Stimulated activated CD8-positive, alpha-beta memory T cell treated with anti-CD3 and anti-CD28 coated beads, Interleukin-4, amount 100 ng/mL, for 1 hour (primary cell): ENCODE measurements at places on chromosomes 5 and 9.

GRCh38 chr9:107177243-107177839 lies 105.7 kb upstream of the RAD23B start:
- no peak for DNase-seq

DNA sequence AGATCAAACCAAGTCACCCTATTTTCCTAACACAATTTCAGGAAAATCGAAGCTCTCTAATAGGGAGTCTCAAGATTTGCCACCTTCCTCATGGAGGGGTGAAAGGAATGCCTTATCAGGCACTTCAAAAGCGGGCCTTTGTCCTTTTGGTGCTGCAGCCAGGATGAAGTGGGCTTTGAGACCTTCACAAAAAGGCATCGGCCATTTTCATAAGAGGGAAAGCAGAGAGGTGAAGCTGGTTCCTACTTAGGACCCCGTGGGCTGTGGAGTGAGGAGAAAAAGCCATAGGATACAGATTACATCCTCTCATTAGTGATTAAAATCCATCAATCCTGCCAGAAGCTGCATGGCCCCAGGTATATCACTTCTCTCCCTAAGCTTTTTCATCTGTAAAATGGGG lies 859 bp downstream of the CDKN2AIPNL start:
- DNase-seq, result no peak

GRCh38 chr5:179439181-179439985 lies 94.1 kb upstream of the ADAMTS2 start:
- DNase-seq, result no peak

DNA sequence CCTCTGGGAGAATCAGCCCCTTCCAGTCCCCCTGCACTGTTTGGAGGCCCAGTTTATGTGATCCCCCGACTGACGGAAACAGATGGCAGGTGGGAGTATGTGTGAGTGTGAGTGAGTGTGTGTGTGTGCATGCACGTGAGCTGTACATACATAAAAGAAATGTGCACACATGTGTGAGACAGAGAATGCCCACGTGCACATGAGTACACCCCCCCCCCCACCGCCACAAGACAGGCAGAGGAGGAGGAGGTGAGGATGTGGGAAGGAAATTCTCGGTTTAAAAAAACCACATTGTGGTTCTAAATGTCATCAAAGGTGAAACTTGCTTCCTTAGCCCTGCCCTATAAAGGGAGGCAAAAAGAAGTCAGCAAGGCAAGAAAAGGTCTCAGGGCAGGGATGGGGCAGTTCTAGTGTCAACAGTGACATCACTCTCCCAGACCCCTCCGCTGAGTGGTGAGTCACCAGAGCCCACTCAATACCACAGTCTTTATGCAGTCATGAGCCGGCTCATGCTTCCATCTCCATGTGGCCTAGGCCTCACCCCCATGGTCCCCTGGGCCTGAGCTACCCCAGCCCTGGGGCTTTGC lies 79.2 kb upstream of the HSPA9 start:
- DNase-seq, result peak; percentile 31

GRCh38 chr5:145587710-145588109 lies 247.4 kb downstream of the PRELID2 start:
- DNase-seq, result no peak

GRCh38 chr9:24731754-24732153 lies 186.1 kb upstream of the IZUMO3 start:
- no peak for DNase-seq

GRCh38 chr5:148794729-148795561 lies 31.5 kb upstream of the ADRB2 start:
- no peak for DNase-seq

DNA sequence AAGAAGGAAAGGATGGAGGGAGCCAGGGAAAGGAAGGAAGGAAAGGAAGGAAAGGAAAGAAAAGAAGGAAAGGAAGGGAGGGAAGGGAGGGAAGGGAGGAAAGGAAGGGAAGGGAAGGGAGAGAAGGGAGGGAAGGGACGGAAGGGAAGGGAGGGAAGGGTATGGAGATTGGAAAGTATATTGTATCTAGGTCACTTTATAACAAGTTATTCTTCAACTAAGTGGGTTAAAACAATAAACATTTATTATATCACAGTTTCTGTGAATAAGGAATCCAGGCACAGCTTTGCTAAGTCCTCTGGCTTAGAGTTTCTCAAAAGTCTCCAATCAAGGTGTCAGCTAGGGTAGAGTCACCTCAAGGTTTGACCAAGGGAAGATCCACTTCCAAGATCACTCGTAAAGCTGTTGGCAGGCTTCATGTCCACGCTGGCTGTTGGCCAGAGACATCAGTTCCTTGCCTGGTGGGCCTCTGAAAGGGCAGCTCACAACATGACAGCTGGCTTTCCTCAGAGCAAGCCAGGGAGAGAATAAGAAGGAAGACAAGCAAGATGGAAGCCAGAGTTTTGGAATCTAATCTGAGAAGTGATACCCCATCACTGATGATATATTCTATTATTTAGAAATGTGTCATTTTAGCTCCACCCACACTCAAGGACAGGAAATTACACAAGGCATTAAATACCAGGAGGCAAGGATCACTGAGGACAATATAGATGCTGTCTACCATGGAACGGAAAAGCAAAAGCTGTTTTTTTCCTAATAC lies 105.1 kb downstream of the DEPDC1B start:
- no peak for DNase-seq

DNA sequence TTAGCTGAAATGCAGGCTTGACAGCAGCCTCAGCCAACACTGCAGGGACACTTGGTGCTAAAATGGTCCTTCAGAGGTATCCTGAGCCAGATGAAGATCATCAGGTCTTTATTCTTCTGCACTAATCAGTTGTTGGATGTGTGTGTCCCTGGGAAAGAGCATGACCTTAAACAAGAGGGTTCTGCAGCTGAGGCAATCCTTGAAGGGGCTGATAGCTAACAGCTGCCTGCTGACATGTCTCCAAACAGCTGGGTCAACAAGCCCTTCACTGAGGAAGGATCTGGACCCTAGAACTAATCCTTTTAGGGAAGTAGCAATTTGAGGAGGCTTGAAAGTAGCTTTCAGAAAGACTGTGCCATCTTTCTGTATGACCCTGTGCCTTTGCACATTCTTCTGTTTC lies 376.3 kb upstream of the ACTBL2 start:
- DNase-seq, result no peak

DNA sequence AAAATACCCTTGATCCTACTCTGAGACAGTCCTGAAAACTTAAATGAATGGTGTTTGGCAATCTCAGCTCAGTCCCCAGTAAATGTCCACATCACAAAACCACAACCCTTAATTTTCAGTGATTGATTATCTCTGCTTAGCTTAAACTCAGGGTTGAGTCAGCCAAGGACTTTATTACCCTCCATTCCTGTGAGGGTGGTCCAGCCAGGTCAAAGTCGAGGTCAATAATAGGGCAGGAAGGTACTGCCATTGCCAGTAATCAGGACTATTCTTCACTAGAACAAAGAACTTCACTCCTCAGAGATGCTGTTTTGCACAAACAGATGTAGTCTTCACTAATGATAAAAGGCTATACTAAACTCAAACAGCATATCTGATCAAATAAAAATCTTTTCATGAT lies 499.4 kb downstream of the ISL1 start:
- no peak for DNase-seq

GRCh38 chr5:14834062-14834461 lies 37.5 kb downstream of the ANKH start:
- no peak for DNase-seq

GRCh38 chr5:32767948-32768467 lies 56.9 kb downstream of the NPR3 start:
- no peak for DNase-seq

DNA sequence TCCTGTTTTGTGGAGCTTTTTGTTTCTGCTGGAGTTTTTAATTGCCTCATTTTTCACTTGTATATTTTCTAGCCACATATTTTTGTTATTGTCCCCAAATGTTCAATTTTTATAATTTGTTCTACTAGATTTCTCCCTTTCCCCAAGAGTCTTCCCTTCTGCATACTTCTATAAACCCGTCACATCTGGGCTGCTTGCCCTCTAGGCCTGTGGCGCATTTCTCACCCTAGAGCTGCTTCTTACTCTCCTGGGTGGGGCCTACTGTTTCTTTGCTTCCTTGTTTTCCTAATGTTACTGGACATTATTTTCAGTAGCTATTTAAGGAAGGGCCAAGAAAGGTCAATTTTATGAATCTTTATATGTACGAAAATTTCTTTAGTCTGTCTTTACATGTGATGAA lies 51.5 kb downstream of the NXNL2 start:
- DNase-seq, result no peak

- DNase-seq, result no peak
These were observed 281.4 kb downstream of the CWC27 start for GRCh38 chr5:65050140-65050539.

- no peak for DNase-seq
These were observed 236.8 kb downstream of the ACTL7B start for GRCh38 chr9:108618906-108619550.

- DNase-seq, result no peak
These were observed 35.3 kb upstream of the SMIM23 start for GRCh38 chr5:171750311-171750788.

DNA sequence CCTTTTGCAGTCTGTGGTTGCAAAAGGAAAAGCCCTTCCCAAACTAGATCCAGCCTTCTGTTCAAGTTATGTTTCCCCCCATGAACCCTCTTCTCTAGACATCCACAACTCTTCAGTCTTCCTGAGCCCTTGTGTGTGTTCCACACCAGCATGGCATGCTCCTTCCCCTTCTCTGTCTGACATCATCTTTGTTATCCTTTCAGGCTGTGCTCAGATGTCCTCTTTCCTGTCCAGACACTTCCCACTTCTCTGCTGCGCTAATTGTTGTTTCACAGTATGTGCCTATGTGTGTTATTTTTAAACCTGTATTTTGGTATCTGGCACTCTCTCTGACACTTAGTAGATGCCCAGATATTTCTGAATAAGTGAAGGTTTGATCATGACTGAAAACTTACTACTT lies 38.2 kb downstream of the FOCAD start:
- DNase-seq, result no peak

DNA sequence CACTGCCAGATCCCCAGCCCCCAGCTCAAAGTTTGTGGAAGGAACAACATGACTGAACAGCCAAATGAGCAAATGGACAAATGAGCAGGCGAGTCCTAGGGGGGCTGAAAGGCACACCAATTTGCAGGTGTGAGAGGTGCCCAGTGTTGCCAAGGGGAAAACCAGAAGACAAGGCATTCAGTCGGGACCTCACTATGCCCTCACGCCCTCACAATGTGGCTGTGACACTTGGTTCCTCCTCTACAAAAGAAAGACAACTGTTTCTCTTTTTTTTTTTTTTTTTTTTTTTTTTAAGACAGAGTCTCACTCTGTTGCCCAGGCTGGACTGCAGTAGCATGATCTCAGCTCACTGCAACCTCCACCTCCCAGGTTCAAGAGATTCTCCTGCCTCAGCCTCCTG lies 28.0 kb downstream of the TNIP1 start:
- no peak for DNase-seq

DNA sequence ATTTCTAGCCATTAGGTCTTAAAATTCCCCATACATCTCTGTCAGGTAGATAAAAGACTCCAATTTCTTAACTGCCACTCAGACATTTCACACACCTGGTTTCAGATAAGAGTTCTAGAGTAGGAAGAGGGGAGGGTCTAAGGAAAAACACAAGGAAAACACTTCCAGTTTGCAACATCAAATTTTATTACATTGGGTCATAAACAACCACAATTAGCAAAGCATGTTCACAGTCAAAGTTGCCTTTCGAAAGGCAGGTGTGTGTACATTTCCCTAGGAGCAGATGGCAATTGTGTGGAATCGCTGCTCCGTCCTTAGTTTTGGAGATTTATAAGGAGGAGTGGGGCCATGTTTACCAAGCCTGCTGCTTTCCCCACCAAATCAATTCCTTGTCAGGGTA lies 120.8 kb downstream of the DMRT2 start:
- DNase-seq, result no peak

- no peak for DNase-seq
These were observed 47.3 kb upstream of the CD180 start for GRCh38 chr5:67243944-67244343.

GRCh38 chr9:116049456-116049855 lies 104.1 kb upstream of the PAPPA start:
- DNase-seq, result no peak

DNA sequence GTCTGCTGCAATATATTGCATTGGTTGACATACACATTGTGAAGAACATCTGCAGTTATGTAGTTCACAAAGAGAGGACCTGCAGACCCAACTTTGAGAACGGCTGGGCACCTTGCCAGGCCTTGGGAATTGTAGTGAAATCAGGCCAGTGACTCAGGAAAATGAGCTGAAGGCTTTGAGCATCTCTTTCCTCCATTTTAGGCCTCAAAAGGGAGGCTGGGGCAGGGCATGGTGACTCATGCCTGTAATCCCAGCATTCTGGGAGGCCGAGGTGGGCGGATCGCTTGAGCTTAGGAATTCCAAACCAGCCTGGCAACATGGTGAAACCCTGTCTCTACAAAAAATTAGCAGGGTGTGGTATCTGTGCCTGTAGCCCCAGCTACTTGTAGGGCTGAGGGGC lies 1.4 kb upstream of the IPPK start:
- DNase-seq, result no peak

- DNase-seq, result no peak
These were observed 536.3 kb upstream of the PTPRD start for GRCh38 chr9:11149065-11149464.

DNA sequence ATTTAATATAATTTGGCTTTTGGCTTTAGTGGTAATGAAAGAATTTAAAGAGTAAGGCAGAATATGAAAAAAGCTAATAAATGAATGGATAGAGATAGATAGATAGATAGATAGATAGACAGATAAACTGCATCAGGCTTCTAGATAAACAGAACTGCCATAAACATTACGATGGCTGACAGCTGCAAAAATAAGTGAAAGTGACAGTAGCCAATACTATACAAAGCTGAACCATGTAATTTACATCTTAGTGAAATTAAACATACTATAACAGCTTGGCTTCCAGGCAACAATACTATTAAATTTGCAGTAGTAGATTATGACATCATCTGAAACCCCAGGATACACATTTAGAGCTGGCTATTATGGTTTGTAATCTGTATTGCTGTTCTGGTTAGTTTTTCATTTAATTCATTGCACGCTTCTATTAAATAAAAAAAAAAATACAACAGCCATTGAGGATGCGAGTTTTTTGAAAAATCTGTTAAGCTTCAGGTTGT lies 1354.8 kb downstream of the PTPRD start:
- DNase-seq, result no peak

GRCh38 chr5:58582019-58582802 lies 664 bp upstream of the RAB3C start:
- DNase-seq, result no peak

GRCh38 chr9:88322906-88323566 lies 65.2 kb upstream of the SPIN1 start:
- peak; percentile 15 for DNase-seq

- no peak for DNase-seq
These were observed 18.2 kb downstream of the C9orf152 start for GRCh38 chr9:110189559-110190320.

- DNase-seq, result no peak
These were observed 2.5 kb upstream of the ZNF474 start for GRCh38 chr5:122126756-122127321.

DNA sequence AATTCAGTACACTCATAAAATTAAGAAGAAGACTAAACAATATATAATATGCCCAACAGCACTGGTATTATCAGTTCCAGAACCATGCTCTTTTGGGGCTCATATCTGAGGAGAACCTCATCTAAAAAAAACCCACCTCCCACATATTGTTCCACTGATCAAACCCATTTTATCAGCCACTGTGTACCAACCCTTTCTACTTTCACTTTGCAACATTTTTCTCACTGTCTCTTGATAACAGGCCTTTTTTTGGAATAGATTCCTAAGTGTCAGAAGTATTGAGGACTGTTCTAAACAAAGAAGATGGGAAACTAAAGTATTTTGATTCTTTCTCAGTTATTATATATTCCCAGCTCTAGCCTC lies 173.2 kb downstream of the GABRB2 start:
- DNase-seq, result no peak
